Activated CD8-positive, alpha-beta memory T cell treated with anti-CD3 and anti-CD28 coated beads for 36 hours (primary cell): ENCODE measurements at places on chromosomes 6 and 20. TPM values are rescaled to one million over a fixed set of nuclear protein-coding genes. Genes with fewer than 3 reads are reported as not detected.

The RSPO3 gene
- not detected for total RNA-seq

The RPP40 gene
- 16.6 TPM for total RNA-seq

The ATP6V1G2 gene
- total RNA-seq = 1.2 TPM

The NKX2-4 gene
- not detected for total RNA-seq

The PRICKLE4 gene
- not detected for total RNA-seq
